ENCODE measurements at places on chromosomes 13 and 19.

GRCh38 chr13:80312967-80313366 lies 28.0 kb downstream of the SPRY2 start:
- DNase-seq = no peak

GRCh38 chr13:73857106-73857505 lies 277.1 kb downstream of the KLF12 start:
- DNase-seq = no peak

GRCh38 chr19:751501-752341 lies 809 bp downstream of the MISP start:
- no peak for DNase-seq

DNA sequence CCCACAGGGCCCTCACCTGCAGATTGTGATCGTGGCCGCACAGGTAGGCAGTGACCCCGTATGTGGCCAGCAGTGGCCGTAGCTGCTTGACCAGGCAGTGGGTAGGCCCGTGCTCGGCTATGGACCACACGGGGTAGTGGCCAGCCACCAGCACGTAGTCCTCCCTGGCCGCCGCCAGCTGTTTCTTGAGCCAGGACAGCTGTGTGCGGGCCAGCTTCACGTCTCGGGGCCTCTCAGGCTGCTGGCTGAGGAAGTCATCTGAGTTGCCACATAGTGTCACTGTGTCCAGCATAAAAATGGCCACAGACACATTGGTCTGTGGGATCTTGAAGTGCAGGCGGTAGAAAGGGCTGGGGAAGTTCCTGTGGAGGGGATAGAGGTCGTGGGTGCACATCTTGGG lies 1.2 kb downstream of the ACP5 start:
- no peak for DNase-seq

GRCh38 chr13:26977541-26977940 lies 194.1 kb downstream of the USP12 start:
- DNase-seq = no peak

DNA sequence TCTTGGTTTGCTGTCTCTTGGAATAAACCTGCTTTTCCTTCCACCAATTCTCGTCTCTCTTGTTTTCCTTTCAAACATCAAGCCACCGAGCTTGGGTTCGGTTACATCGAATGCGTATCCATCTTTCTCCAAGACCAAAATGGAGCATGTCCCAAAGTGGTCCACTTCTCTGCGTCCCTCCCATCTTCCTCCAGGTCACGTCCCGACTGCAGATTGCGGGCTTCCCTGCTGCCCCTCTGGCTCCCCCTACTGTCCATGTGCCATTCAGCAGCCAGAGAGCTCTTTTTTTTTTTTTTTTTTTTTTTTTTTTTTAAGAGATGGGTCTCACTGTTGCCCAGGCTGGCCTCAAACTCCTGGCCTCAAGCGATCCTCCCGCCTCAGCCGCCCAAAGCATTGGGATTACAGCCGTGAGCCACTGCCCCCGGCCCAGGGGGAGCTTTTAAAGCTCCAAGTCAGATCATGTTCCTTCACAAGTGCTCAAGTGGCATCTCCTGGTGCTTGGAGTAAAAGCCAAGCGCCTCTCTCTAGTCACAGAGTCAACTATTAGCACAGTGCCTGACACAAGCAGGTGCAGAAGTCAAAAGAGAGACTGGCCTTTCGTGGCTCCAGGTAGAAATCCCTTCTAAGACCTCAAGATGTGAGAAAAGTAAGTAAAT lies 10.0 kb downstream of the COL5A3 start:
- DNase-seq = peak; percentile 74

DNA sequence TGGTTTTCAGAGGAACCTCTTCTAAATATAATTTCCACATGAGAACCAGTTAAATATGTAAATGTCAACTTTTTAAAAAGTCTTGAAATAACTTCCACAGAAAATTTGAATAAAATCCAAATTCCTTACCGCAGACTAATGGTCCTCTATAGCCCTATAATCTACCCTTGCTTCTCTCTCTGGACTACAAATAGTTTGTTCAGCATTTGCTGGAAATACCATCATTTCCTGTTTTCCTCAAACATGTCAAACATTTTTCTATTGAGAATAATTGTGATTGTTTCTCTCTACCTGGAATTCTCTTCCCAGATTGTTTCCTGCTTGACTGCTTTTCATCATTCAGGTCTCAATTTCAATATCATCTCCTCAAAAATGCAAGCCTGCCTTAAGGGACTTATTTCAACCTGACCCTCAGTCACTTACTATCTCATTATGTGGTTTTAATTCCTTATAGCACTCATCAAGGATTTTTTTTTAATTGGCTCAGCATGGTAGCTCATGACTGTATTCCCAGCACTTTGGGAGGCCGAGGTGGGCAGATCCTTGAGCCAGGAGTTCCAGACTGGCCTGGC lies 898.9 kb upstream of the MIR17HG start:
- DNase-seq = no peak

- no peak for DNase-seq
These were observed 2.3 kb upstream of the LTBP4 start for GRCh38 chr19:40598918-40599307.

GRCh38 chr19:3684817-3685410 lies 15.4 kb downstream of the PIP5K1C start:
- no peak for DNase-seq

Measured in GM12891 (cell line).